ENCODE measurements at places on chromosomes 4 and X. TPM values are rescaled to one million over a fixed set of nuclear protein-coding genes. Genes with fewer than 3 reads are reported as not detected.
A peak's percentile ranks its signal among the peaks of the same experiment; 100 is the strongest.

Gene RWDD4
- 14.1 TPM for total RNA-seq

DNA sequence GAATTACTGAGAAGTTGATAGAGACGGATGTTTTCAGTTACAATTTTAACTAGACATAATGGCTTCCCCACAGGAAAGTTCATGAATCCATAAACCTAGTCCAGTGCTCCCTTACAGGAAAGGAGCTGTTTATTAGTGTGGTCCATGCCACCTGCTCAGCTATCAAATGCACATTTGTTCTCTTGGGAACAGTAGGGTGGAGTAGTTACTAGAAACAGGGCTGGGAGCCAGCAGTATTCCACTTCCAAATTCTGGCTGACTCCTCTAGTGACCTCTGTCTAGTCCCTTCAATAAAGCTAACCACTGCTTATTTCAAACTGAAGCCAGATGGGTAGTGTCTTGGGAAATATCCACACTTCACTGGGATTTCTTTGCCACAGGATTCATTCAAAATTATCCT is 88.4 kb upstream of the TLL1 start:
- no peak for DNase-seq

GRCh38 chr4:108622022-108622421 is 1.6 kb downstream of the RPL34 start:
- DNase-seq: no peak

Gene FAM13A
- total RNA-seq: 10.5 TPM

- DNase-seq: no peak
These were observed 157.4 kb downstream of the HS3ST1 start for GRCh38 chr4:11271263-11271662.

DNA sequence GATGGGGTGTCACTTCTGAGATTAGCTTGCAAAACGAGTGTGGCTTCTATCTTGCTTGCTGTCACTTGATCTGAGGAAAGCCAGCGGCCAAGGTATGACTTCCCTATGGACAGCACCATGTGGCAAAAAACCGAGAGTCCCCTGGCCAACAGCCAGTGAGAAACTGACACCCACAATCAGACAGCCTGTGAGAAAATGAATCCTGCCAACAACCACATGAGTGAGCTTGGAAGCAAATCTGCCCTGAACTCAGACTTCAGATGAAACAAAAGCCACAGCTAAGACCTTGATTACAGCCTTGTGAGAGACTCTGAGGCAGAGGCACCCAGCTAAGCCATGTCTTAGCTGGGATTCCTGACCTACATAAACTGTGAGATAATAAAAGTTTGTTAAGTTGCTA is 45.5 kb downstream of the PPP1R2C start:
- no peak for DNase-seq

DNA sequence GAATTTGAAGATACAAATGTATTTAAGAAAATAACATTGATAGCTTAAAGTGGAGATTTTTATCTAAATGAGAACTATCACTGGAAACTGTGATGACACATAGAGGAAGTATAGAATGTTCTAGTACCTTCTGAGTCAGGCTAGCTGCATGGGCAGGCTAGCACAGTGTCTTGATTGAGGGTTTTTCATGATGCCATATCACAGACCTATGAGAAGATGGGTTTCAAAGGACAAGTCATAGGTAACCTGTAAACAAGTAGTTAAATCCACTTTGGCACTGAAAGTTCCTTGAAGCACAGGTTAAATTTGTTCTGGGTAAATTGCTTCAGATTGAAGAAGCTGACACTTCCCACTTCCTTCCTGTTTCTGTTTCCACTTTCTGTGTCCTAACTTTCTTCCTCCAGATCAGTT is 48.2 kb upstream of the CDKN2AIP start:
- DNase-seq: no peak

Gene TKTL2
- total RNA-seq: not detected

GRCh38 chr4:42750091-42750490 is 93.2 kb upstream of the ATP8A1 start:
- DNase-seq: no peak

Gene RRH
- not detected for total RNA-seq

Gene PAGE1
- not detected for total RNA-seq

Gene IGBP1
- total RNA-seq: 52.8 TPM

Gene PGRMC1
- 24.9 TPM for total RNA-seq

DNA sequence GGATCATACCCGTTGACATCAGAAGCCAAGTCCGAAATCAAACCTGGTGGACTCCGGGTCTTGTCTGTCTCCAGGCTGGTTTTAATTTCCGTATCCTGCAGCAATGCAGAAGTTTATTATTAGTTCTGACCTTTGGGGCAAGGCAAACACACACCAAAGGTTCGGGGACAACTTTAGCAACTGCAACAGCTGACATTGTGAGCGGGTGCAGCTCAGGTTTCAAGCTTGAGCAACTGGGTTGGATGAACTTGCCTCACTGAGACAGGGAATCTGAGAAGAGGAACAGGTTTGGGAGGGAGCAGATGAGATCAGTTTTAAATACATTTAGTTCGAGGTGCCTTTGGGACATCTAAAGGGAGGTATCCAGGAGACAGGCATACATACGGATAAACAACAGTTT is 110.7 kb downstream of the GNL3L start:
- DNase-seq: no peak

DNA sequence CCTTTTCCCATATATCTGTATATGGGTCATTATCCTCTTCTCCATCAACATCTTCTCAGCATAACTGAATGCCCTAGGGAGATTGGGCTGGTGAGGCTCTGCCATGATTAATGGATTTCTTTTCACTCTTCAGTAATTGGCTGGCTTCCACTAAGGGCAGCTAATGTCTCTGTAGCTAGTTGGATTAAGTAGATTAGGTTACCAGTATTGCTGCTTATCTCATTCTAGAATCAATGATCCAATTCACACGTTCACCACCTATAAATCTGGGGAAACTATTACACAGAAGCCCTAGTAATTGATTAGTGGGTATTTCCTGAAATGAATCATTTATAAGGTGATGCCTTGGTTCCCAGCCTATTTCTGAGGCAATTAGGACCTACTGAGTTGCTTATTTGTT is 94.8 kb downstream of the KDR start:
- no peak for DNase-seq

Gene PRAF2
- total RNA-seq: 23.9 TPM

DNA sequence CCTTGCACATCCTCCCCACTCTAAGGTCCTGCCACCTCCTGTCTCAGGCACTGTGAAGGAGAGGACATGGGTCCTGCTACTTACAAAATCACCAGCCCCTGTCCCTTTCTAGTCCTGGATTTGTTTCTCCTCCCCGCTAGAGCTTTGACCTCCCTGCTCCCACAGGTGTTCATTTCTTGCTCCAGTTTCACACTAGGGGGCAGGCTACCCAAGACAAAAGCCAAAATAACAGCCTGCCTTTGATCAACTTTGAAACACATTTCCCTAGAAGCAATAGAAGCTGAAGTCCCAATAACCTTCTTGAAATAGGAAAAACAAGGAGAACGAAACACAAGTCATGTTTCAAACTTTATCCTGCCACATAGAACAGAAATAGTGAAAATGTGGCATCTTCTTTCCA is 164.4 kb downstream of the QDPR start:
- no peak for DNase-seq

Gene CENPVL1
- total RNA-seq: not detected

DNA sequence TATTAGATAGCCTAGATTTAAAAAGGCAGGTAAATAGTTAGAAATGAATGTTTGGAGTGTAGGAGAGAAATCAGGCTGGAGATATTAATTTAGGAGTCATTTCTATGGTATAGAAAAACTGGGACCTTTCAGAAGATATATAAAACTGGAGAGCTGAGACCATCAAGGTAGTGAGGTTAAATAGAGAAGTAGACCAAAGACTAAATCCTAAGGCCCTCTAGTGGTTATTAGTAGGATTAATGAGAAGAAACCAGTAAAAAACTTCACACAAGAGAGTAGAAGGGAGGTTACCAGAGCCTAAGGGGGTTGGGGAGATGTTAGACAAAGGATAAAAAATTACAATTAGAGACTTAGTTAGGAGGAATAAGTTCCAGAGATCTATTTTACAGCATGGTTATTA is 351.0 kb upstream of the SPANXN1 start:
- DNase-seq: no peak

Gene DACH2
- total RNA-seq: not detected

DNA sequence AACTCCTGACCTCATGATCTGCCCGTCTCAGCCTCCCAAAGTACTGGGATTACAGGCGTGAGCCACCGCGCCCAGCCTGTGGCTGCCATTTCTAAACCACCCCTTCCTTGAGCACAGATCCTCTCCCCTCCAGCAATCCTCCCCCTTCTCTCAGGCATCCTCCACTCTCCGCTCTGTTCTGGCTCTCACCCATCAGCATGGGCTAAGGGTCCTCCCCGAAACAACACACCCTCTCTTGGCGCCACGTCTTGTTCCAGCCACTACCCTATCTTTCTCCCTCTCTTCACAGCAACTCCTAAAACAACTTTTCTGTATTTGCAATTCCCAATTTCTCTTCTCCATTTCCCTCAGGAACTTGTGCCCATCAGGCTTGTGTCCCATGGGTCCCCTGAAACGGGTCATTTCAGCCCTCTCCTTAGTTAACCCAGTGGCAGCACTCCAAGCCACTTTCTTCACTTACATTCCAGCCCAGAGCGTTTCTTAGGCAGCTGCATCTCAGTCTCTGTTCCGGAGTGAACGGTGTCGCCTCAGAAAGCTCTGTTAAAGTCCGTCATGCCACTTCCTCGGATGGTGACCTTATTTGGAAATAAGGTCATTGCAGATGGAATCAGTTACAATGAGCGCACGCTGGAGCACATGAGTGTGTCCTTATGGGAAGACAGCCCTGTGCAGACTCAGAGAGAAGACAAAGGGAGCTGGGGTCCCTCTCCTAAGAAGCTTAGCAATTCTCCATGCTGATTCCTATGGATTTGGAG is 28.3 kb upstream of the CLDN24 start:
- no peak for DNase-seq

DNA sequence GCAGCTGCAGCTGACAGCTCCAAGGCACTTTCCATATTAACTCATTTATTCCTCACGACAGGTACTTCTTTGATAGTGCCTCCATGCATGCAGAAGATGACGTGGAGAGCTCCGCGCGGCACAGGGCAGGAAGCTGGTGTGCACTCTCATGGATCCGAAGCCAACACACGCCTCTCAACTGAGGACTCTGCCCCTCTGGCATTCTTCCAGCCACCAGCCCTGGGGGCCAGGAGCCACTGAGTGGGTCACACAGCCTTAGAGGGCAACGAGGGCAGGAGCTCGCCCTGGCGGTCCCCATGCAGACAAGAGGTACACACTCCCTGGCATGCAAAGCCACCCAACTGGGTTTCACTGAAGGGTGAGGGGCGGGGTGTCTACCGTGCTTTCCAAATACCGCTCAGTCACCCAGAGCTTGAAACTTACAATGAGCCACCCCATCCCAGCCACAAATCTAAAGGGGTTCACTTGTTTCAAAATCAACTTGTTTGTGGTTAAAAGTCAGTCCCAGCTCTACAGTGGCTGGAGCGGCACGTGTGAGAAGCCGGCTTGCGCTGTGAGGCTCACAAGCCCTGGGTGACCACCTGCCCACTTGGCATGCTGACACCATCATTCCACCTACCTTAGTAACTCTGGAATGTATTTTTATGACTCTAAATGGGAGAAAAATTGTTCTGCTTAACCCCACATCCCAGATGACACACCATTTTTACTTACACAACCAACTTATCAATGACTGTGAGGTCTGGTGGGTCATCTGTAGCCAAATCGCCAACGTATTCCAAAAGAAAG is 16.2 kb downstream of the NOP14 start:
- peak; percentile 10 for DNase-seq

DNA sequence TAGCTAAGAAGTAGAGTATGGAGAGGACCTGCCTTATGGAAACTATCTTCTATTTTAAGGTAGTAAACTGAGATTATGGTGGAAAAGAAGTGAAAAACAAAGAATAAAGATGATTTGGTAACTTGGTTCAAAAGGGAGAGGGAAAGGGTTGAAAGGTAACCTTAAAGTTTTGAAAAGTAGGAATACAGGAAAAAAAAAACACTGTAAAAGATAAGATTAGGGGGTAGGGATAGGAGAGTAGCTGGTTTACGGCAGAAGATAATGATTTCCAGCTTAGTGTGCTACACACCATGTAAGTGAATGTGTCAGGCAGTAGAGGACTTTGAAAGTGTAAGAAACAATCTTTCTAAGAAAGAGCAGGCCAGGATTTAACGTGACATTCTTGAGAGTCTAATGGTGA is 35.3 kb downstream of the FAM13A start:
- no peak for DNase-seq

- no peak for DNase-seq
These were observed 94.6 kb upstream of the WDR44 start for GRCh38 chrX:118251271-118251670.

Gene GPR173
- total RNA-seq: 0.08 TPM

Gene RPGR
- 7.8 TPM for total RNA-seq

DNA sequence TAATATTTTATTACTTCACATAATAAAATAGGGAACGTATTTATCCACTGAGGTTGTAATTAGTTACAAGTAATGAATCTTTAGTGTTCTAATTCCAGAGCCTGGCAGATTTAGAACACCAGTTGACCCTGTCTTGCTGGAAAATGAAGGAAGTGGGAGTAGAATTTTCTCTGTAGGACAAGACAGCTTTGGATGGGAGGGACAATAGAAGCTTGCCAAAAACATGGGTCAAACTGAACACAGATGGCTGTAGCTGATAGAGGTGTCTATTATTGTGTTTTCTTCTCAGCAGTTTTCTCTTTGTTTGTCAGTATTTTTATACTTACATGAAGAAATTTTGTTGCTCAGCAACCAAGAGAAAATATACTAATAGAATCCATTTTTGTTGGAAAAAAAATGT is 20.2 kb downstream of the FAT4 start:
- DNase-seq: no peak

Measured in activated naive CD8-positive, alpha-beta T cell treated with anti-CD3 and anti-CD28 coated beads, Interleukin-2, amount 10 ng/mL, durations not matched to agents 7 days and 5 days (primary cell).